ENCODE measurements at places on chromosomes 3 and 15.

- no peak for DNase-seq
These were observed 87.8 kb downstream of the NCEH1 start for GRCh38 chr3:172622916-172623700.

DNA sequence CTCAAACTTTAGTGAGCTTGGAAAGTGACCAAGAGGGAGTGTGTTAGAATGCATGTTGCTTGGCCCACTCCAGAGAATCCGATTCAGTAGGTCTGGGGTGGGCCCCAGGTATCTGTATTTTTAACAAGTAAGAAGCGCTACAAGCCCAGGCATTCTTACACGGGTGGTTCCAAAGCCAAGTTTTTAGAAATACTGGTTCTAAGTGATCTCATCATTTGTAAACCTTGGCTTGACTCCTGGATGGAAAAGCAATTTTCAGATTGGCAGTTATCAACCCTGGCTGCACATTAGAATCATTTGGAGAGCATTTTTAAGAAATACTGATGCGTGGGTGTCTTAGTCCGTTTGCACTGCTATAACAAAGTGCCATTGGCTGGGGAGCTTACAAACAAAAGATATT lies 27.3 kb upstream of the ST8SIA2 start:
- DNase-seq = no peak

DNA sequence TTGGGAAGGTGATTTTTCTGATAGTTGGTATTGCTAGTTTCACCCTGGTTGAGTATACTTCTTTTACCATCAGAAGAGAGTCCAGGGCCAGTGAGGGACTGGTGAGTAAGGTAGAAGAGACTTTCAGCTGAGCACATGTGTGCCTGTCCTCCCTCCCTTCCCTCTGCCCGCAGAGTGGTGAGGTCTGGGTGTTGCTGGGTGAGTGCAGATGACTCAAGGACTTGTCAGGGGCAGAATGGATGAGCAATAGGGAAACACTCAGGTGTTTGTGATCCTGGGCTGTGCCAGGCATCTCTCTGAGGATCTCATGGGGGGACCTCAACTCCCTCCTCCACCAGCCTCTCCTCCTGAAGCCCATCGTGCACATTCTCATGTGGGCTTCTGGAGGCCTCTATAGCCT lies 76.0 kb upstream of the GSK3B start:
- DNase-seq = no peak

DNA sequence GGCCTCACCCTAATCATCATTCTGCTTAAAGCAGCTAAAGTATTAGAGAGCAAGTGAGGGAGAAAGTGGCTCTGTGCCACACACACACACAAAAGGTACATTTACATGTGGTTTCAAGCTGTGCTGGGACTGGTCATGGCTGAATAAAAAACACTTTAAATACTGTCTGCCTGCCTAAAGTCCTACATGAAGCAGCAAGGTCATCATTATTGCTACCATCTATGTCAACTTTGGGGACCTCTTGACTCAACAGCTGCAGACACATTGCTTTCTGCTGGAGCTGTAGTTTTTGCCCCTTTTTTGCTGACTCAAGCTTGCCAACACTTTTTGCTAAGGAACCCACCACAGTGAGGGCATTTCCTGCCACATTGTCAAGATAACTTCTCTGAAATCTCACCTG lies 1237.9 kb downstream of the ROBO2 start:
- DNase-seq = no peak

- no peak for DNase-seq
These were observed 3.5 kb downstream of the CCK start for GRCh38 chr3:42262525-42262924.

GRCh38 chr3:41369838-41370237 lies 170.5 kb downstream of the CTNNB1 start:
- DNase-seq = no peak

DNA sequence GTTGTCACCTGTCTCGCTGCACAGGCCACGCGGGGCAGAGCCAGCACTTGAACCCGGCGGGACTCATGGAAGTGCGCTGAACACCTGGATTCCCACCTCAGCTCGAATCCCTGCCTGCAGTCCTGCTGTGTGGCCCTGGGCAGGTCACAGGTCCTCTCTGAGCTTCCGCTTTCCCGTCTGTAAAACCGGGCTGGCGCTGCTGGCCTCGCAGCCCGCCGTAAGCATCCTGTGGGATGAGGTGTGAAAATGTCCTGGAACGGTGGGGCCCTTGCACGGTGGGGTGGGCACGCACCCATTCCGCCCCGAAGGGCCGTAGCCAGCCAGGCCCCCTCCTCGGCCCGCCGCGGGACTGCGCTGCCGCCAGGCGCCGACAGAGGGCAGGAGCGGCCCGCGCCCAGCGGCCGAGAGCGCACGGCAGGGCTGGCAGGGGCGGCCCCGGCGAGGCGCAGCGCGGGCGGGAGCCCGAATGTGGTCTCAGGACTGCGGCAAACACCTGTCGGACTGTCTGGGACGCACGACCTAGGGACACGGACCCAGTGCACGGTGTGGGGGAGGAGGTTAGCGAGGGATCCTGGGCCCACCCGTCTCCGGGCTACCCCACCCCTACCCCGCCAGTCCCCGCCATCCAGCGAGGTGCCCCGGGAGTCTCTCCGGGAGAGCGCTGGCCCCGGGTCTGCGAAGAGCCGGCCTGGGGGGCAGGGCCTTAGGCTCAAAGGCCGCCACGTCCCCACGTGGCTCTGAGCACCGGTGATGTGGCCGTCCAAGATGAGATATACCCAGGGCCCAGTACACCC lies 40.4 kb downstream of the DNAJB8 start:
- DNase-seq = no peak

- DNase-seq = no peak
These were observed 83.0 kb downstream of the ZNF385D start for GRCh38 chr3:21668012-21668411.

GRCh38 chr15:60313906-60314305 lies 83.9 kb downstream of the ANXA2 start:
- DNase-seq = no peak

- DNase-seq = no peak
These were observed 2.1 kb upstream of the GTF2A2 start for GRCh38 chr15:59659366-59659765.

- no peak for DNase-seq
These were observed 665.5 kb downstream of the GBE1 start for GRCh38 chr3:81095956-81096355.

All from SK-N-MC (cell line).